ENCODE measurements at places on chromosomes 2 and 18.
A peak's percentile ranks its signal among the peaks of the same experiment; 100 is the strongest.

DNA sequence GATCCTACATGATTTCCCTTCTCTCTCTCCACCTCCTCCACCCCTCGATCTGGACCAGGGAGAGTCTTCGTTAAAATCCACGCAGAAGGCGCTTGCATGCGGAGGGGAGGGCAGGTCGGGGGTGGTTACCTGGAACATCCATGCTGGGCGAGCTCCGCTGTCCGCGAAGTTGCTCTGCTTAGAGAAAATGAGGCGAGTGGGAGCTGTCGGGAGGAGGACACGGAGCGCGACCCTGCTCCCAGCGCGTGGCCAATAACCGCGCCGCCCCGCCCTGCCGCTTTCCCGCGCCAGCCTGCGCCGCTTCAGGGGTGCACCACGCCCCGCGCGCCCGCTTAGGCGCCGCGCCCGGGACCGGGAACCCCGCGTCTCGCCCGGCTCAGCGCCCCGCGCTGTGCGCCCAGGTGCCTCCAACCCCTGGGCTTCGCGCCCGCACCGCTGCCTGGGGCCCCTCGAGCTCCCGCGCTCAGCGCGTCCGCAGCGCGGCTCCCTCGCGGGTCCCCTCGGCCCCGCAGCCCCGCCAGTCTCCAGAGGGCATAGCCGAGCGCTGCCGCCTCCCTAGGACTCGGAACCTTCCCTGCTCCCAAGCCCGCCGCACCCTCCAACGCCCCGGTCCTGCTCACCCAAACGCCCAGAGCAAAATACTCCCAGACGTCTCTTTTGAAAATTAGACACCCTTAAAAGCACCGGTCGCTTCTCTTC lies 636 bp downstream of the CBLN2 start:
- no peak for DNase-seq

GRCh38 chr2:24359129-24360049 lies 947 bp downstream of the ITSN2 start:
- peak; percentile 37 for DNase-seq

GRCh38 chr2:224222974-224223373 lies 178.9 kb downstream of the FAM124B start:
- DNase-seq: no peak

GRCh38 chr18:7273301-7273921 lies 42.5 kb downstream of the LRRC30 start:
- DNase-seq: no peak

GRCh38 chr18:28040716-28041115 lies 136.2 kb downstream of the CDH2 start:
- no peak for DNase-seq

GRCh38 chr2:31055938-31056337 lies 82.3 kb downstream of the GALNT14 start:
- DNase-seq: no peak

- no peak for DNase-seq
Observed at GRCh38 chr2:118535171-118535817, 312.2 kb downstream of the EN1 start.

- DNase-seq: no peak
Observed at GRCh38 chr2:24461685-24462084, 29.4 kb upstream of the NCOA1 start.

GRCh38 chr2:103327386-103327785 lies 565.6 kb downstream of the TMEM182 start:
- DNase-seq: no peak

GRCh38 chr2:64770137-64770780 lies 116.5 kb upstream of the SERTAD2 start:
- no peak for DNase-seq

DNA sequence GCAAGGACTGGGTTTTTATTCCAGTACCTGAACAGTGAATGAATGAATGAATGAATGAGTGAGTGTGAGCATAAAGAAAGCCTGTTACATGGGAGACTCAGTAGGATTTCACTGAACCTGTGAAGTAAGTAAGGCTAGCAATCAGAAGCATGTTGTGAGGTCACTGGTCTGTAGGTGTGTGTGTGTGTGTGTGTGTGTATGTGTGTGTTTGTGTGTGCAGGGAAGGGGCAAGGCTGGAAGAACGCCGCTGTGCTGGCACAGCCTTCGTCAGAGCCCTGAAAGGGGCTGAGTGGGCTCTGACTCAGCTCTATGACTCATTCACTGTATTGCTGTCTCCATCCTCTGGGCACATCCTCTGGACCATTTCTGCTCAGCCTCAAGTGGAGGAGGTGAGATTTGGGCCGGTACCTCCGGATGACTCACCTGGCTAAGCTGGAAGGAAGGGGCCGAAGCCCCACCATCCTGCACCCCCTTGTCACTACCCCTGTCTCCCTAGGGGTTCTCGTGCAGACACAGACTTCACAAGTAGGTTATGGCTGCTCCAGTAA lies 51.4 kb upstream of the MRPL33 start:
- DNase-seq: no peak

GRCh38 chr2:168640039-168640438 lies 162.4 kb upstream of the NOSTRIN start:
- no peak for DNase-seq

GRCh38 chr2:126642031-126642430 lies 13.9 kb upstream of the GYPC start:
- DNase-seq: no peak
